ENCODE measurements at places on chromosomes 7 and 10.

GRCh38 chr7:78326189-78326588, 527.6 kb downstream of the PHTF2 start:
- DNase-seq: no peak

GRCh38 chr7:16491148-16491547, 25.6 kb upstream of the SOSTDC1 start:
- DNase-seq: no peak

DNA sequence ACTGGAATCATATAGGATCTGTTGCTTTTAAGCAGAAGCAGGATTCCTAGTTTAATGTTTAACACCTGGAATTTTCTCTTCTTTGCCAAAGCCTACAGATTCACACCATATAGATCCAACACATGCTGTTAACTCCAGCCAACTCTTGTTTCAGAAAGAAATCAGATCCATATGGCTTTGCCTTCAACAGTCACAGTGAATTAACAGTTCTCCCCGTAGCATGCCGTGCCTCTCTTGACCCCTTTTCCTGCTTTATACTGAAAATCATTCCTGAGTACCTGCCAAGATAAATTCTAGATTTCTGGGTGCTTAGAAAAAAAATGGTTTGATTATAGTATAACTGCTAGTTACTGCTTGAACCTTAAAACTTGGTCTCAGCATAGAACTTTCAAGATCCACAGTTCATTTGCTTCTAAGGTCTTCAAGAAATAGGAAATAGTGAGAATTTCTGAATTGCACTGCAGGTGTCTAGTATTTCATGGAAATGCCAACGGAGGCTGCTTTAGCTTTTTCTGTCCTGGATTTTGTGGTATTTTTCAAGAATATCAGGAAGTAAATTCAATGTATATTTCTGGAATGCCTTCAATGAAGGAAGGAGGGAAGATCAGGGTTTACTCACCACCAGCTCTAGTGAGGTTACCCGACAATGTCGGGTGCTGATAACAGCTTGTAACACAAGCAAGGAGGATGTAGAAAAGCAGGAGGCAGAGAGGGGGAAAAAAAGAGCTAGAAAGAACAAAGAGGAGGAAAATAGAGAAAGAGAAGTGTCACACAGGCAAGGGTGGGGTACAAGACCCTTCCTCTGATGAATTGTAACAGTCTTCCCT, 6.6 kb downstream of the AASS start:
- DNase-seq: no peak

- DNase-seq: no peak
These were observed 15.6 kb downstream of the SMURF1 start for GRCh38 chr7:99128076-99128950.

GRCh38 chr7:33671531-33672262, 233.6 kb upstream of the BMPER start:
- DNase-seq: no peak

DNA sequence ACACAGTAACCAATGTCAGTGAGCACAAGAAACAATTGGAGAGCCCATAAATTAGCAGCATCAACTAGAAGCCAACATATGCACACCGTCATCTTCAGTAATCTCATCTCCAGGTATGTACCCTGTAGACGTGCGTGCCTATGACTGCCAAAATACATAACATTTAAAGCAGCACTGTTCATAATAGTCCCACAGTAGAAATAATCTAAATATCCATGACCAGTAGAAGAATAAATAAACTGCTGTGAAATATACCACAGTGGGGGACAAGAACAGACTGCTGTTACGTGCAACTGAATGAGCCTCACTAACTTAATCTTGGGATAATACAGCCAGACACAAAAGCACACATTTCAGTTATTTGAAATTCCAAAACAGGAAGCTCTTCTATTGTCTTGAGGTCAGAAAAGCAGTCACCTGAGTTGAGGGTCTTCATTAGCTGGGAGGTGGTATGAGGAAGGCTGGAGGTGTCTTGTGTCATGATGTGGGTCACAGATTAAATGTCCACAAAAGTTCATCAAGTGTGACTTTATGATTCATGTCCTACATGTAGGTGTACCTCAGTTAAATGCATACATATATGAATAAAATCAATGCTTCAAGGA, 454.2 kb upstream of the AKR1E2 start:
- DNase-seq: no peak

DNA sequence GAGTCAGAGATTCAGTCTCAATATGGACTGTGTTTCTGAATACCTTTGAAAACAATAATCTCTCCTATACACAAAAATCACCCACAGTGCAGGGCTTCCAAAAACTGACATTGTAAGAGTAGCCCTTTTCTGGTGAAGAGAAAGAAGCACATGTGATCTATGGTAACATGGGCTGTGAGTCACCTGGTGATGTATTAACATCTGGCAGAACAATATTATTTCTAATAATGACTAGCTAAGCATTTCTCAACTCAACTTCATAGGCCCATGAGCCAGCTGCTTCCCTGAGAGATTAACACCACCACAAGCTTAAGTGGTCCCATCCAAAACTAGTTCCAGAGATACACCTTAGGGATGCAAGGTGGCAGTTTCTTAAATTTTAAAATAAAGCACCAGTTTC, 331.0 kb upstream of the NRP1 start:
- DNase-seq: no peak

DNA sequence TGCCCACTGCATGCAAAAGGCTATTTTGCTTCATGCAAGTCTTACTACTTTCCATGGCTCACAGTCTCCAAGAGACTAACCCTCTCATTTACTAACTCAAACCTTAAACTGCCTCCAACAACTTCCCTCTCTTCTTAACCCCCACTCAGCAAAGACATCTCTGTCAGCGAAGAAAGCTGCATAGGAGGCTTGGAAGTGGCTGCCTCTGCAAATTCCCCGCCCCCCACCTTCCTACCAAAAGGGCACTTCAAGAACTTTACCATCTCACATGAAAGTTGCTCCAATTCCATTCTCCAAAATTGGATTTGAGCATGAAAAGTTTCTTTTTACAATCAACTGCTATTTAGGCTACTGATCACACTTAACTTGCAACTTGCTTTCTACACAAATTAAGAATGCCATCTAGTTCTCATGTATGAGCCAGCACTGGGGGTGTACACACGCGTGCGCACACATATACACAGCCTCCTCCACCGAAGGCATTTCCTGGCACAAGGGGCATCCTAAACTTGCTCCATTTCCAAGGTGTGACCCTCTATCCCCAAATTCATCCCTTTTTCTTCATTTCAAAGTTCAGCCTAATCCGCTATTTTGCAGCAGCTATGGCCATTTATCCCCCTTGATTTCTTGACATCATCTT, 1.8 kb downstream of the CCDC6 start:
- DNase-seq: no peak

- no peak for DNase-seq
These were observed 35.3 kb upstream of the ZNF92 start for GRCh38 chr7:65338346-65338745.

DNA sequence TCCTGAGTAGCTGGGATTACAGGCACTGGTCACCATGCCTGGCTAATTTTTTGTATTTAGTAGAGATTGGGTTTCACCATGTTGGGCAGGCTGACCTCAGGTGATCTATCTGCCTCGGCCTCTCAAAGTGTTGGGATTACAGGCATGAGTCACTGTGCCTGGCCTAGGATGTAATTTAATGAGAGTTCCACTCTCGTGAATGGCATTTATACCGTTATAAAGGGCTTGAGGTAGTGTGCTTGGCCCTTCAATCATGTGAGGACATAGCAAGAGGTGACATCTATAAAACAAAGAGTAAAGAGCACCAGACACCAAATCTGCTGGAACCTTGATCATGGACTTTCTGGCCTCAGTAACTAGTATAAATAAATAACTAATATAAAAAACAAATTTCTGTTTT, 93.5 kb upstream of the PPP1R9A start:
- no peak for DNase-seq

- no peak for DNase-seq
These were observed 281.2 kb downstream of the SKAP2 start for GRCh38 chr7:26583094-26583648.

- no peak for DNase-seq
These were observed 11.0 kb upstream of the PDCD4 start for GRCh38 chr10:110860576-110861241.

DNA sequence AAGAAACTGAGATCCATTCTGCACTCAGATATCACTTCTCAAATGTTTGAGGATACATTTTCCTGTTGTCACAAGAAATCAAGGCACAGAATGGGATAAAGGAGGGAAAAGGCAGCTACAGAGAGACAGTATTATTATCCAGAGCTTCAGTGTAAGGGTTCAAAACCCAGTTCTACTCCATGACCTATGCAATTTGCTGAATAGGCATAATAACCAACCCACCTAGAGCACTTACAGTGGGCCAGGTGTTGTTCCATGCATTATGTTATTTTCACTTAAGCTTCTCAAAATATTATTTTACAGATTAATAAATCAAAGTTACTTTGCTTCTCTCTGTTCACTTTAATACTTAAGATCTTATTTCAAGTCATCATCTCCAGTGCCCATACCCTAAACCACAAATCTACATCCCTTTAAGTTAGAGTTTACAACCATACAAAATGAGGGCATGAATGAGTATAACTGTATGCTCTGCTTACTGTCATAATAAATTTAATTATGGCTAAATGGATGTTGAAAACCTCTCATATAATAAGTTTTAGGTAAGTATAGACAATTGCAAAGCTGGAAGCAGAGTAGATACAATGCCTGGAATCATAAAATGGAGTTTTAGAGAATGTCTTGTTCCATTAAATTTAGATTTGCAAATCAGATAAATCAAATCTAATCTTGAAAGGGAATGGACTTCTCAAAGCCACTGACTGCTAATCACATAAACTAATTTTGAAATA, 28.1 kb upstream of the PCLO start:
- no peak for DNase-seq

DNA sequence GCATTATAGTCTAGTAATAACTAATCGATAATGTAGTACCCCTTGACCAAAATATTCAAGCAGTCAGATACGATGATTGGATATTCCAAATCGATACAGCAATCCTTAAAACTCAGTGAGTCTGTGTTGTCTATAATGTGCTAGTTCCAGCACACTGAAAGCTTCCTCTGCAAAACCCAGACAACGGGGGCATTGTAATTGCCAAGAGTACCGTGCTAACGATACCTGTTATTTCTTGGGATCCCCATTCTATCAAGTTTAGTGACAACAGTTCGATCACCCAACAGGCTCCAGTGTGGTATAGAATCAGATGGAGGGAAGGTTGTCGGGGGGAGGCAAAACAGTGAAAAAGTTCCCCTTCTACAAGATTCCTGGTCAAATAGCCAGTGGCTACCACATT, 865 bp downstream of the ZNF438 start:
- DNase-seq: no peak

GRCh38 chr10:105700218-105700617, 1059.1 kb downstream of the SORCS3 start:
- DNase-seq: no peak

- DNase-seq: no peak
These were observed 185.4 kb downstream of the RAB11FIP2 start for GRCh38 chr10:117861329-117861728.

GRCh38 chr10:113754125-113754524, 2.6 kb downstream of the PLEKHS1 start:
- DNase-seq: no peak

- no peak for DNase-seq
These were observed 1.9 kb downstream of the TMEM229A start for GRCh38 chr7:124030964-124031363.

DNA sequence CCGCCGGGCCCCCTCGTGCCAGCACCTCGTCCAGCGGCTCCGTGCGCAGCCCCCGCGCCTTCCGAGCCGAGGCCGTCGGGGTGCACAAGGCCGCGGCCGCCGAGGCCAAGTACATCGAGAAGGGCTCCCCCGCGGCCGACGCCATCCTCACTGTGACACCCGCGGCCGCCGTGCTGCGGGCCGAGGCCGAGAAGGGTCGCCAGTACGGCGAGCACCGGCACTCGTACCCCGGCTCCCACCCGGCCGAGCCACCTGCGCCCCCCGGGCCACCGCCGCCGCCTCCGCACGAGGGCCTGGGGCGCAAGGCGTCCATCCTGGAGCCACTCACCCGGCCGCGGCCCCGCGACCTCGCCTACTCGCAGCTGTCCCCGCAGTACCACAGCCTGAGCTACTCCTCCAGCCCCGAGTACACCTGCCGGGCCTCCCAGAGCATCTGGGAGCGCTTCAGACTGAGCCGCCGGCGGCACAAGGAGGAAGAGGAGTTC, 76.5 kb downstream of the ELFN1 start:
- DNase-seq: no peak

All from stimulated activated CD8-positive, alpha-beta memory T cell treated with anti-CD3 and anti-CD28 coated beads, Interleukin-15, amount 100 ng/mL, for 4 hours (primary cell).